Stimulated activated CD4-positive, alpha-beta T cell treated with anti-CD3 and anti-CD28 coated beads, TNF-alpha, amount 100 ng/mL, for 24 hours (primary cell): ENCODE measurements at places on chromosomes 7 and 10.

- DNase-seq, result no peak
These were observed 392.4 kb downstream of the PLXNA4 start for GRCh38 chr7:132183781-132184380.

- DNase-seq, result no peak
These were observed 95.0 kb downstream of the ST7 start for GRCh38 chr7:117048114-117048866.

- DNase-seq, result no peak
These were observed 83.6 kb downstream of the ZNF277 start for GRCh38 chr7:112290065-112290464.

GRCh38 chr7:144786079-144786478, 49.8 kb downstream of the TPK1 start:
- DNase-seq, result no peak

- no peak for DNase-seq
These were observed 489.2 kb upstream of the KCND2 start for GRCh38 chr7:119783799-119784198.

- peak; percentile 92 for DNase-seq
These were observed 120.7 kb downstream of the DYNC2I1 start for GRCh38 chr7:158976849-158977593.

DNA sequence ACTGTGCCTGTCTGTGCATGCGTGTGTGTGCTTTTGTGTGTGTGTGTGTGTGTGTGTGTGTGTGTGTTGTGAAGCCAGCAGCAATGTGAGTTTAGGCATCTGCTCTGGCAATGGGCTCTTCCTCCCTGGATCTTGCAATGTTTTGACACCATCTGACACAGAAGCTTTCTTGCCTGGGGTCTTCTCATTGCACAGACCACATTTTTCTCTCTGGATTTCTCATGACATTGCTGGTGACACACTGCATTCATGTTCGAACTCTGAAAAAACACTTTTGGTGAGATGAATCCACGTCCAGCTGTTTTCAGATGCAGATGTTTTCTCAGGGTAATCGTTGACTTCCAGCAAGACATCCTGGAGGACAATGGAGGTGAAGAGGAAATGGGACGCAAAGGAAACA, 63.0 kb upstream of the FZD8 start:
- DNase-seq, result no peak

DNA sequence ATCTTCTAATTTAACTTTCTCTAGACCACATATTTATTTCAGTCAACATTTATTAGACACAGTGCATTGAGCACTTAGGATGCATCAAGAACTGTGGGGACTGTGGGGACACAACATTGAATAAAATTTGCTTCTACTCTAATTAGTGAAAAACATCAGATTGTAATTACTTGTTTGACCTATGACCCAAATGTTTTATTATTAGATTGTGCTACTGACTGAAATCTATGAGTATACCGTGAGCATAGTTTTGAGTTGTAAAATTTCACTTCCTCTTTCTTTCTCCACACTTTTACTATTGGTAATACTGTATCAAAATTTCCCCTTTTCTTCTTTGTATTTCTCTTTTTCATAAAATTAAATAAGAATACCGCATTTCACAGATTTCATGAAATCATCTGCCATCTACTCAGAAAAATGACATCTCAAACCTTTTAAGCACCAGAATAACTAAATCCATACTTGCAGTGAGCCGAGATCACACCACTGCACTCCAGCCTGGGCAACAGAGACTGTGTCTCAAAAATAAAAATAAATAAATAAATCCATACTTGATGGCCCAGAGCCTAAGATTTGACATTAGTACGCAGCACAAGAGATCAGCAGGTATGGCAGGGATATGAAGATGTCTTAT, 25.4 kb upstream of the INPP5F start:
- no peak for DNase-seq

- no peak for DNase-seq
These were observed 26.4 kb downstream of the ZNRF2 start for GRCh38 chr7:30310674-30311362.

DNA sequence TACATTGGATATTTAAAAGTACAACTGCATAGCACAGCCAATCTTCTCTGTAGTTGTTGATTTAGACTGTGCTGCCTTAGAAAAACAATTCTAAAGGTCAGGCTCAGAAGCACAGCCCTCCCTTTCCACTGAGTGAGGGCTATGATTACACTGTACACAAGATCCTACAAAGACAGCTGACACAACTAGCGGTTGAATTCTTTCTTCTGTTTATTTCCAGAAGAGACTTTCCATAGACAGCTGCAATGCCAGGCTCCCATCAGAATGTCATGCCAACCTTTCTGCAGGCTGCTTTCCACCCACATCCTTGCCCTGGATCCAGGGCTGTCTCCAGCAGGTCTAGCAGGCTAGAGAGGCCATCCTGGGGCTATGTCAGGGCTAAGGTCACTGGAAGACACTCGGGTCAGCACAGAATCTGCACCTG, 39.3 kb downstream of the FAM13C start:
- DNase-seq, result no peak

- no peak for DNase-seq
These were observed 143.8 kb downstream of the TPST1 start for GRCh38 chr7:66348959-66349358.

DNA sequence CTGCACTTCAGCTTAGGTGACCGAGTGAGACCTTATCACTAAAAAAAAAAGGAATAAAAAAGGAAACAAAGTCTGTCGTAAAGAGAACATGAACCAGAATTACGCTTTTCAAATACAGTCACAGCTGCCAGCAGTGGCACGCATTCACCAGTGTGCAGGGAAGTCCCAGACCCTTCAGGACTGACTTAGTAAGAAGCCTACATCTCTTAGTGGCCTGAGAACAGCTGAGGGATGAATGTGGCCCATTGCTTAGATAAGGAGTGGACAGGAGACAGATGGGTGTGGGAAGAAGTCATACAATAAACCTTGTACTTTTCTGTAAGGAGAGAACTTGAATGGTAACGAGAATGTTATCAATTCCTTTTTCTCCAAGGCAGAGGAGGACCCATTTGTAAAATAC, 178.5 kb downstream of the JCAD start:
- no peak for DNase-seq

DNA sequence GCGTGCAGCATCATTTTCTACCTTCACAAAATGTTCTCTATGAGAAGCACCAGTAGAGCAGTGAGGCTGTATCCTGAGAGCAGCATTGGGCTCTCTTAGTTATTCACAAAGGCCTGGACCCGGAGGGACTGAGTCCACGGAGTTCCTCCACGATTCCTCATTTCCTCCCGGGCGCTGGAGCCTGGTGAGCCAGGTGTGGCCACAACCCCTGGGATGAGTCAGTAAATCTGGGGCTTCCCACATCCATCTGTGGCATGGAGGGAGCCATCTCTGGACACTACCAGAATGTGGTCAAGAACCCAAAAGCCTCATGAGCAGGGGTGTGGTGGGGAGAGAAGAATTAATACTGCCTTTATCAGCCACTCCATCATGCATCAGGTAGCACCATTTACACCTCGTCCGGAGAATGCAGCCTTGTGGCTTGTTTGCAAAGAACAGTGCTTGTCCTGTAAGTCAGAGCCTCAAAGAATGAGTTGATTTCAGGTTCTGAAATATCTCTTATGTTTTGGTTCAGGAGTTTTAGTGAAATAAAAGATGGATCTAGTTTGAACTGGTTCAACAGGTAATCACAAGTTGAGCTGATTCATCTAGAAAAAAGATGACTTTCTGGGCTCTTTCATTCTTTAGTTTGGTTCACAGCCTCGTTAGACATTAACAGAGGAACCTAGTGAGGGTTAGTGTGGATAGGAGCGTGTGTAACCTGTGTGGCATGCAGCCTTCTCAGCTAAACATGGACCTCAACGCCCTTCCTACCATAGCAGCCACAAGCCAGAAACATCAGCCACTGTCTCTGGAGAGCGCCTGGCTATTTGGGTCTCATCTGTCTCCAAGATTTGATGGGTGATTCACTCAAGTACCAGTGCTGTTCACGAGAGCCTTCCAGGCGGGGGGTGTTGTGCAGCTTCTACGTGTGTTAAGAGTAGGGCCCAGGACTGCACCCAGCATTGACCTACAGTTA, 95.2 kb downstream of the WDR37 start:
- no peak for DNase-seq

DNA sequence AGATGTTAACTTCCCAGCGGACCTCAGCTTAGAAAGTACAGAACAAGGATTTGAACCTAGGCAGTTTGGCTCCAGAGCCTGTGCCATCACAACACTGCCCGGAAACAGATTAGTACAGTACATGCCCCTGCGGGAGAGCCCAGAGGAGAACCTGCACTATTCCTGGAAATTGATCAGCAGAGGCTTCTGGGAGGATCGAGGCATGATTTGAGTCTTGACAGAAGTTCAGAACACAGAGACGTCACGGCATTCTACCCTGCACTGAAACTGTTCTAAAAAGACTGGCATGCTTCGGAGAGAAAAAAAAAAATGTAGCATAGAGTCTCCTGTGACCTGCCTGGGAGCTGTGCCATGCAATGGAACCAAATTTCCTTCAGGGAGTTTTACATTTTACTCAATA, 9.2 kb upstream of the IL6 start:
- DNase-seq, result no peak

GRCh38 chr7:102251531-102252365, 34.9 kb upstream of the SH2B2 start:
- no peak for DNase-seq

DNA sequence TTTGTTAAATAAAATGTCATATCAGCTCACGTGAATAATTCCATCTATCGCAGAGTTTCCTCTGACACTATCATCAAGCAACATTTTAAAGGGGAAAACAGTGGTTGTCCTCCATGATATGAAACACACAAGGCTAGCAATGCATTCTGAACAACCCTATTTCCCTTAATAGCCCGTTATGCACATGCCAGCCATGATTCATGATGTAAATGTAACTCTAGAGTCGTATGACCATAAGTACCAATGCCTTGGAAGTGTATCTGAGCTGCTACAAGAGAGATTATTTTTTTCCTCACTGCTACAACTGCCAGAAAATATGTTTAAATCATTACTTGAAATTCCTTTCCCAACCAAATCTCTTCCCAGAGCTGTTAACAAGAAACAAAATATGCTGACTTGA, 159.4 kb downstream of the GRM8 start:
- DNase-seq, result no peak

DNA sequence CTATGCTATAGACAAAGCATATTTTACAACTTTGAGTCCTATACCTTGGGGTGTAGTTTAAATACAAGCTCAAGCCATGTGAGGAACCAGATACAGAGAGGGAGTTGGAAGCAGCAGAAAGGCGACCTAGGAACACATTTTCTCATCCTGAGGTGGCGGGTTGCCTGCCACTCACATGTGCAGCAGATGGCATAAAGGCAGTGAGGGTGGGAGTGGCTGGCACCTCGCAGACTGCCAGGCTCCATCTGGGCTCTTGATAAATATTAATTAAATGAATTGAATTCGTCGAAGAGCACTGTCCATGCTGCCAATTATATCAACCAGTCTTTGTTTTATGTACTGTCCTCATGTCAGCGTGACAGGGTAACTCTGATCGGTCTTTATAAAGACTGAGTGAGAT, 79.0 kb upstream of the SEMA3C start:
- no peak for DNase-seq

DNA sequence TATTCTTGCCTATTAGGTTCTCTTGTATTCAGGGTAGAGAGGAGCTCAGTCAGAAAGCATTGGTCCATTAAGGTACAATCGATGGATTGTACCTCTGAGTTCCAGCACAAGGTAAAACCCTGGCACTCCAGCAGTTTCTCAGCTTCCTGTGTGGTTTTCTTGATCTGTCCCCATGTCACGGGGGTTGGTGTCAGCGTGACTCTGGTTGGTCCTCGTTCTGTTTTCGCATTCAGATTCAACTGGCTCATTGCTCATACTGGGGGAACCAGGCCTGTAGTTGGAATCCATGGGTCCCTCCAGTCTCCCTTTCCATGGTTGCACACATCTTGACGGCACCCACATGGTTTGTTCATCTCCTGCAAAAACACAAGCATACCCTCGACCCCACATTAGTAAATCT, 32.7 kb upstream of the RASGEF1A start:
- DNase-seq, result peak; percentile 50

- DNase-seq, result no peak
These were observed 8.5 kb downstream of the FAM53B start for GRCh38 chr10:124735491-124736286.

DNA sequence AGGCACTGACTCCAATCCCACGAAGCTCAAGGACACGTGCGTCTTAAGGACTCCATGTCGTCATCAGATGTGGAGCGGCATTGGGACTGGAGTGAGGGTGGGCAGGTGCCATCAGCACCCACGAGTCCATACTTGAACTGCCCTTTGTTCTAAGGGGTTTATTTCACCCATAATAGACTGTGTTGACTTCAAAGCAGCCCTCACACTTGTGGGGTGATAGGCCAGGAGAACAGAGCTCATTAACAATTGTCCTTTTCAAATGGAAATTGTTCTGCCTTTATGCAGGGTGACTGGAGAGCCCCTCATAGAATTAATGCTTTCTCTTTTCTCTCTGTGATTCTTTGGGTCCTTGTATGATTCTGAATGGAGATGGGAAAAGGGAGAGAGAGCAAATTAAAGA, 376.9 kb upstream of the MGMT start:
- no peak for DNase-seq

DNA sequence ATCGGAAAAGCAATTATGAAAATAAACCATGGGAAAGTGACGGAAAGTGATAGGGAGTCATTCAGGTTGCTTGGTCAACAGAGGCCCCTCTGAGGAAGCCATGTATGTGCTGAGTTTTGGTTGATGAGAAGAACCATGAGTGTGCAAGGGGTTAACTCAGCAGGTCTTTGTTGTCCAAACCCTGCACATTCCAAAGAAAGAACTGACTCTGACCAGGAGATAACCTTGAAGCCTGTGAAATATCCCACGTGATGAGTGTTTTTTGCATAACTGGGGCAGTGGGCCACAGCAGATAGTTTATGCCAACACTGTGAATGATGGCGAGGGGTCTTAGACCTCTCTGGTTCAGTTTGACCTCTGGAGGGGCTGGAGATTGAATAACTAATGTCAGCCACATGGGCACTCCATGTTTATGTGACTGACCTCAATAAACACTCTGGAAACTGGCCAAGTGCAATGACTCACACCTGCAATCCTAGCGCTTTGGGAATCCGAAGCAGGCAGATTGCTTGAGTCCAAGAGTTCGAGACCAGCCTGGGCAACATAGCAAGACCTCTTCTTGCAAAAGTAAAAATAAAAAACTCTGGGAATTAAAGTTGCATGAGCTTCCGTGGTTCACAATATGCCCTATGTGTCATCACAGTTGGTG, 154.0 kb upstream of the FOXK1 start:
- DNase-seq, result no peak

DNA sequence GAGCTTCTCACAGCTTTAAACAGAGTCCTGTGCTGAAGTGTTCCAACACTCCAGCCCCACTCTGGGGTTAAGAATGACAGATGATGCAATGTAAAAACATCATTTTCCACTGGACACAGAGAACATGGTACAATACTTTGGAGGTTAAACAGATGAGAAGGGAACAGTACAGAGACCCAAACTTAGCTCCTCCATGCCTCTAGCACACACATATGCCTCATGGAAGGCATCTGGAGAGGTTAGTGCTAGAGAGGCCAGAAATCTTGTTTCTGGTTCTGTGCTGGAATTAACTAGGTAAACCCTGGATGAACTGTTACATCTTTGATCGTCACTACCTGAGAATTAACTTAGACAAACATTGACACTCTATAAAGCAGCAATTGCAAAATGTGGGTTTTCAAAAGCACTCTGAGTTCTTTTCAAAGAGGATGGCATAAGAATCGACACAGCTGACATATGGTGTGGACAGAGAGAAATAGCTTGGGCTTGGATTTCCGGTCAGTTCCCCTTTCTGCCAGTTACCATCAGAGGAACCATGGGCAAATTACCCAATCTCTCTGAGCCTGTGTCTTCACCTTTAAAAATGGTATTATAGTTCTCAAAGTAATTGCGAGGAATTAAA, 81.9 kb downstream of the KCNMA1 start:
- DNase-seq, result no peak
